NCI-H1092 treated with DMSO at 0.1 percent for 48 hours (cell line): ENCODE measurements at places on chromosomes 16 and 17.

GRCh38 chr17:59004338-59005111 is 102.2 kb downstream of the TRIM37 start:
- peak; percentile 59 for DNase-seq

- peak; percentile 80 for DNase-seq
Observed at GRCh38 chr16:17160285-17160853, 310.4 kb downstream of the XYLT1 start.

DNA sequence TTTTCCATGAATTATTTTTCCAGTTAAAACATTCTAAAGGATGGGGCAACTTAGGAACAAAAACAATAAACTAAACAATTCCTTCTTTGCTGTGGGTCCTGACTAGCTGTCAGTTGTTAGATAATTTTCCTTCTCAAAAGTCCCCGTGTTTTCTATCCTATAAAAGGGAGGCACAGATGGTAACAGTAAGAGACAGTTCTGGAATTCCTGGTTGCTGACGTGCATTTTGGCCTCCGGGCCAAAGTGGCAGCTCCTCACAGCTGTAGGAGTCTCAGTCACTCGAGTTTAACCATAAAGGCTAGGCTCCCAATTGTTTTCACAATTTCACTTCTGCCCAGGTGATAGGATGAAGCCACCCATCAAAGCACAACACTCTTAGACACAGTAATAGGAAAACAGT is 77.0 kb upstream of the ZNF423 start:
- no peak for DNase-seq

GRCh38 chr16:7182510-7183109 is 150.0 kb upstream of the RBFOX1 start:
- no peak for DNase-seq

DNA sequence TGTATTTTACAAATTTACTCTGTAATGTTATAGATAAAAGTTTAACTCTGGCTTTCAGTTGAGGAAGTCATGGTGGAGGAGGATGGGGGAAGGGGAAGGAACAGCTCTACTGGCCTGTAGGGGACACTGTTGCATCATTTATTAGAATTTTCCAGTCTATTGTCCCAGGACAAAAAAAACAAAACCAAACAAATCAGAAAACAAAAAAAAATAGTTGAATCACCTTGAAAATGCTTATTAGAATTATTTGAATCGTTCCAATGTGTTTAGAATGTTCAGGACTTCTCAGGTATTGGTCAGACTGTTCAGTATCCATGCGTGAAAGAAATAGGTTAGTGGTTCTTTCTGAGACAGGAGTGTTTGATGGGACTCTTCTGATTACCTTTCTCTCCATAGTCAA is 242.0 kb downstream of the FTO start:
- peak; percentile 20 for DNase-seq

DNA sequence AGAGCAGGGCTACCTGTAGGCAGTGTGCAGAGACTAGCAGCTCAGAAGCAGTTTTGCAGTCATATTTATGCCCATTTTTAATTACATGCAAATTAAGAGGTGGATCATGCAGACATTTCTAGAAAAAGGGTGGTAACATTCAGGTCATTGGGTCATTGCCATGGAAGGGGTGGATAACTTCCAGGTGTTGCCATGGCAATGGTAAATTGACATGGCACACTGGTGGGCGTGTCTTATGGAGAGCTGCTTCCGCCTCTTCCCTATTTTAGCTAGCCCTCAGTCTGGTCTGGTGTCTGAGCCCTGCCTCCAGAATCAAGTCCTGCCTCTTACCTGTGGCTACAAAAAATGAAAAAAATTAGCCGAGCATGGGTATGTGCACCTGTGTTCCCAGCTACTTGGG is 2.8 kb upstream of the DNAI2 start:
- no peak for DNase-seq

DNA sequence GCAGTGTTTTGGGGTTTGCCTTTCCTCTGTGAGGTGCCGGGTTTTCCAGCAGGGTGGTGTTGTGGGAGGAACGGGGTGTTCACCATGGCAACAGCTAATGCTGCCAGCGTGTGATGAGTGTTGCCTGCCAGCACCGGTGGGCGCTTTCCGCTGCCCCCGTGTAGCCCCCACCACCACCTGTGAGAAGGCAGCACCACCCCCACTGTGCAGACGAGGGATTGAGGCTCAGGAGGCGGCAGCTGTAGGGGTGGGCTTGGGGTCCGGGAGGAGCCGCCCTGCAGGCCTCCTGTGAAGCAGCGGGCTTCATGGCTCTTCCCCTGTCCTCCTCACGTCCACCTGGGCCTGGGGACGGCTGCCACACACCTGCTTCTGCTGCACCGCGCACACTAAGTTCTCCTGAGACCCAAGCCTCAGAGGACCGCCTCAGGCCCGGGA is 5.2 kb downstream of the RAB40C start:
- DNase-seq: no peak

DNA sequence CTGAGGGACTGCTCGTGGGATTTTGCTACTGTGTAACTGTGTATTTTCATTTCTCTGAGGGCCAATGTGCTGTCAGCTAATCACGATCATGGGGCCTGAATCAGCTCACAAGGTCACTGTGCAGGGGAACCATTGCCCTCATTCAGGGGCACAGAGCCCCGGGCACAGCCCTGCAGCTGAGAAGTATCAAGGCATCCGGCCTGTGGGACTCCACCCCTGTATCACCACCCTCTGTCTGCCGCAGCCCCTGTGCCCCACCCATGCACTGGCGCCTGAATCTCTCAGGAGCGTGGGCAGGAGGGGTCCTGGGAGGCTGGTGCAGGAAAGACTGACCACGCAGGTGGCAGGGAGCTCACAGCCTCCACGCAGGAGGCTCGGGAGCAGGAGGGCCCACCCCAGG is 43.4 kb upstream of the RASD1 start:
- no peak for DNase-seq

DNA sequence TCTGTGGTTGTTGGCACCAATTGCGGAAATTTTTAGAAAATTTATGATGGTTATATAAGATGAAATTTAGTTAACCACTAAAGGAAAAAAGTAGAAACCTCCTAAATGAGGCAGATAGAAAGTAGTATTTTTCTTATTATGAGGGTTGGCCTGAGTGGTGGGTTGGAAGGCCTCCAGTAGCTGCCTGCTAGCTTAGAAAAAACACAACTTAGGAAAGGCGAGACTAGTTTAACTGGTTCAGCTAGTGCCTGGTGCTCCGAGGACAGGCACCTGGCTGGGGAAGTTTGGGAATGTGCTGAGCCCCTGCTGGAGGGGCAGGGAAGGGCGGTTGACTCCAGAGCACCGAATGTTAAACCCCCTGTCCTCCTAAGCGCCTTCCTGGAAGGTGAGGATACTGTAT is 19.9 kb downstream of the LDHD start:
- DNase-seq: no peak

GRCh38 chr17:32801193-32801592 is 75.7 kb downstream of the MYO1D start:
- DNase-seq: no peak

GRCh38 chr16:12081048-12081404 is 104.5 kb downstream of the SNX29 start:
- DNase-seq: no peak

GRCh38 chr17:77097631-77098180 is 43.1 kb upstream of the SEC14L1 start:
- DNase-seq: no peak

GRCh38 chr16:27334838-27335237 is 21.1 kb downstream of the IL4R start:
- DNase-seq: no peak

DNA sequence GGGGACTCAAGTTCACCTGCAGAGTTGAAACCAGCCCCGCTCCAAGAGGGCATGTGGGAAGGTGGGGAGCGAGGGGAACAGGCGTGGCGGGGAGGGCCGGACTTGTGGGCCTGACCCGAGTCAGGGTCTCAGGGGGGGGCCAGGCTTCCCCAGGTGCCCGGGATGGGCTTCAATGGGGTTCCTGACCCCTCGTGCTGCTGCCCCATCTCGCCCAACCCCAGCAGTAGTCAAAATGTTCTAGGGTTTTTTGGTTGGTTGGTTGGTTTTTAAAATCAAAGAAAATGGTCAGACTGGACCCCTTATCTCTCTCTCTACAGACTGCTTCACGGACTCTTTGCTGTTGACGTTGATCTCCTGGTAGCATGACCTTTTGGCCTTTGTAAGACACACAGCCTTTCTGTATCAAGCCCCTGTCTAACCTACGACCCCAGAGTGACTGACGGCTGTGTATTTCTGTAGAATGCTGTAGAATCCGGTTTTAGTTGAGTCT is 69.5 kb downstream of the AMFR start:
- DNase-seq: no peak

- DNase-seq: no peak
Observed at GRCh38 chr17:13561606-13562270, 40.0 kb downstream of the HS3ST3A1 start.

GRCh38 chr16:88454523-88454947 is 1.5 kb downstream of the ZFPM1 start:
- no peak for DNase-seq

- no peak for DNase-seq
Observed at GRCh38 chr17:79089720-79090442, 15.3 kb downstream of the ENGASE start.

DNA sequence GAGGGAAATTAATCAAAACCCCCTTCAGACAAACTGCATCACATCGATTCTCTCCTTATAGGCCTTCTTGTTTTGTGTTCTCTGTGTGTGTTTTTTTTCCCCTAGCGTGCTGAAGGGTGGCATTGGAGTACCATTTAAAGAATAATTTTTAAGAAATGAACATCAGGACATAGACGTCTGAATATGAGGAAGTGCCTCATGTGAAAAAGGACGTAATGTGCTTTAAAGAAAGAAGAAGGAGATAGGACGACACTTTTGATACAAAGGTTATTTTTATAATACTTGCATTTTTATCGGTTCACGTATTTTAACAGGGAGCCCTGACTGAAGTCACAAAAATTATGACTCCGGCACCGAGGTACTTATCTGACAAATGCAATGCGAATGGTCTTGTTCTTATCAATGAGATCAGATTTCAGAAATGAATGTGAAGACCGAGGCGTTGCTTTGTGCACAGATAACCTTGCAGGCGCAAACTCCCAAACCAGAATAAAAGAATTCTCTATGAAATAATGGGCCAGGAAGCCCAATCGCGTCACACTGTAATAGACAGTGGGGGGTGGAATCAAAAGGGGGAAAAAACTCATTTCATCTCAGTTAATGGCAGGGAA is 606.3 kb downstream of the MAF start:
- peak; percentile 68 for DNase-seq

DNA sequence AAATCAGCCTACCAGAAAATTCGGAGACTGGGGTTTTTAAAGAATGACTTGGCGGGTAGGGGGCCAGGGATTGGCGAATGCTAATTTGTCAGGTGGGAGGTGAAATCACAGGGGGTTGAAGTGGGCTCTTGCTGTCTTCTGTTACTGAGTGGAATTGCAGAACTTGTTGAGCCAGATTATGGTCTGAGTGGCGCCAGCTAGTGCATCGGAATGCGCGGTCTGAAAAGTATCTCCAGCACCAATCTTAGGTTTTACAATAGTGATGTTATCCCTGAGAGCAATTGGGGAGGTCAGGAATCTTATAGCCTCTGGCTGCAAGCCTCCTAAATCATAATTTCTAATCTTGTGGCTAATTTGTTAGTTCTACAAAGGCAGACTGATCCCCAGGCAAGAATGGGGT is 762 bp upstream of the RBL2 start:
- DNase-seq: no peak

DNA sequence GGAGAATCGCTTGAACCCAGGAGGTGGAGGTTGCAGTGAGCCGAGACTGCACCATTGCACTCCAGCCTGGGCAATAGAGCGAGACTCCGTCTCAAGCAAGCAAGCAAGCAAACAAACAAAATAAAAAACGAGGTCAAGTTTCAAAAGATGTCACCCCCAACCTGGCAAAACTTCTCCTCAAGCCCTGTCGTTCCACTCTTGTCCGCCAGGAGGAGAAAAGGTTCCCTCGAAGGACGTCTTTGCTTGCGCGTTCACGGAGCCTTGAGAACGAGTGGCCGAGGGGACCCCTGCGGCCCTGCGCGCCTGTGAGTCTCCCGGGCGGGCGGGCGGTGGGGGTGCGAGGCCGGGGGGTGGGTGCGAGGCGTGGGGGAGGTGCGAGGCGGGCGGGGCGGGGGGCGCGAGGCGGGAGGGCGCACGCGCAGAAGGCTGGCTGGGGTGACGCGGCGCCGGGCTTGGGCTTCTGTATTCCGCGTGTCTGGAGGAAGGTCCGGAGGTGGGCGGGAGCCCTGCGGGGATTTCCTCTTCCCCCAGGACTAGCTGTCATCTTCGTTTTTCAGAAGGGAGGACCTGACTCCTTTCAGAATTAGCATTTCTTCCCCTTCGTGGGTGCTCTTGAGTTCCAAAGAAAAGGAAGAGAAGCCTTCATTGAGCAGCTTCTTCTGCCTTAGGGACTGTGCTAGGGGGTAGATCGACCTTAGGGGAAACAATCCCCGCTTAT is 3.7 kb downstream of the SLC52A1 start:
- DNase-seq: peak; percentile 46

GRCh38 chr17:2563061-2563460 is 30.4 kb upstream of the PAFAH1B1 start:
- DNase-seq: no peak

GRCh38 chr17:40707745-40708144 is 4.2 kb upstream of the KRT24 start:
- no peak for DNase-seq

GRCh38 chr17:79930877-79931816 is 91.9 kb upstream of the CBX4 start:
- no peak for DNase-seq

DNA sequence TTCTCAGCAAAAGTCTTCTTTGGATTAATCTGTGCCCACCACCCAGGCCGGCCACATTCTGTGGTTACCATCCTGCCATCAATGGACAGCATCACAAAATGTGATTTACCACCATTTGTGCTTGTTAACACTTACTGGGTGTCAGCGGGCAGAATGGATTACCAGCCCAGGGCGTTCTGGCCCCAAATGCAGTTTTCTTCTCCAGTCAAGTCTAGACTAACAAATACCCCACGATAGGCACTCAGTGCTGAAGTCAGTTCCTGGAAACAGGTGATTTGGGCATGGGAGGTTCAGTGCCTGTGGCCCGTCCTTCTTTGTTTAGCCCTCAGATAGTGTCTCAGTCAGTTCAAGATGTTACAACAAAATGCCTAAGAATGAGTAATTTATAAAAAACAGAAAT is 38.8 kb upstream of the PHOSPHO1 start:
- DNase-seq: no peak

- DNase-seq: peak; percentile 94
Observed at GRCh38 chr16:29806099-29806579, at the start of gene MAZ. TSS of gene MAZ (plus strand) at chr16:29806529. CDS start at chr16:29806702, 173 bp downstream.

- no peak for DNase-seq
Observed at GRCh38 chr17:11086646-11087340, 154.2 kb upstream of the SHISA6 start.

DNA sequence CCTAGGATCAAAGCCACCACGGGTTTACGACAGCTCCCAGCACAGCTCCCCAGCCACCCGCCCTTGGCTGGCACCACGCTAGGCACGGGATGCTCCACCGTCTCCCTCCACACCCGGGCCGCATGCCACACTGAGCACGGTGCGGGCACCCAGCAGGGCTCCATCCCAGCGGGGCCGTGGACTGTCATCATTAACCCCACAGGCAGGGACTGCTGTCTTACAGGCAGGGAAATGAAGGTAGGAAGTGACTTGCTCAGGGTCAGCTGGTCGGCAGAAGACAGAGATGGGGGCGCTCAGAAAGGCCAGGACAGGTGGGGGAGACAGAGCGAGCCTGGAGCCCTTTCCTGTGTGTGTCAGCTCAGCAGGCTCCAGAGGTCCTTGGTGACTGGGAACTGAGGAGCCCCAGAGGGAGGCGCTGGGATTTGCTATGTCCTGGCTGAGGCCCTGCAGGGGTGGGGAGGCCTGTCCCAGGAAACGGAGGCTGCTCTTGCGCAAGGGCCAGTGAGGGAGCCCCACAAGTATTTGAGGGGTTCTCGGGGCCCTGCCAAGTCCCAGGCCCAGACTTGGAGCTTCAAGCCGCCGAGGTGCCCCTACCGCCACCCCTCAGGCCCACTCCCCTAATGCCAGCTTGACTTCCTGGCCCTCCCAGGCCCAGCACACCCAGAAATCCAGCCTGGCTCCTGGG is 3.2 kb downstream of the UBALD1 start:
- DNase-seq: no peak
